ENCODE measurements at places on chromosomes 2 and 18.

- DNase-seq, result no peak
These were observed 88.9 kb downstream of the MYL12B start for GRCh38 chr18:3350566-3351527.

DNA sequence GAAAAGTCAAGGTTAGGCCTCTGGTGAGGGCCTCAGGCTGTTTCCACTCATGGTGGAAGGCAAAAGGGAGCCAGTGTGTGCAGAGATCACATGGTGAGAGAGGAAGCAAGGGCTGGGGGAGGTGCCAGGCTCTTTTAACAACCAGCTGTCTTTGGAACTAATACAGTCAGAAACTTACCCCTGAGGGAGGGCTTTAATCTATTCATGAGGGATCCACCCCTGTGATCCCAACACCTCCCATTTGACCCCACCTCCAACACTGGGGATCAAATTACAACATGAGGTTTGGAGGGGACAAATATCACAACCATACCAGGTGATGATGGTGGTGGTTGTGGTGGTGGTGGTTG, 10.9 kb downstream of the POLI start:
- DNase-seq, result no peak

DNA sequence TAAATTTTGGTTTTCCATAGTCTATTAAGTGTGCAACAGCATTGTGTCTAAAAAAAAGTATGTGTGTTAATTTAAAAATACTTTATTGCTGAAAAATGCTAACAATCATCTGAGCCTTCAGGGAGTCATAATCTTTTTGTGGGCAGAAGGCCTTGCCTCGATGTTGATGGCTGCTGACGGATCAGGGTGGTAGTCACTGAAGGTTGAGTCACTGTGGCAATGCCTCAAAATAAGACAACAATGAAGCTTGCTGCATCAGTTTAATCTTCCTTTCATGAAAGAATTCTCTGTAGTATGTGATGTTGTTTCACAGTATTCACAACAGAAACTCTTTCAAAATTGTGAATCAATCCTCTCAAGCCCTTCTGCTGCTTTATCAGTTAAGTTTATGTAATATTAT, 31.3 kb downstream of the HDHD2 start:
- no peak for DNase-seq

- no peak for DNase-seq
These were observed 4.5 kb downstream of the KIF3C start for GRCh38 chr2:25977768-25978167.

DNA sequence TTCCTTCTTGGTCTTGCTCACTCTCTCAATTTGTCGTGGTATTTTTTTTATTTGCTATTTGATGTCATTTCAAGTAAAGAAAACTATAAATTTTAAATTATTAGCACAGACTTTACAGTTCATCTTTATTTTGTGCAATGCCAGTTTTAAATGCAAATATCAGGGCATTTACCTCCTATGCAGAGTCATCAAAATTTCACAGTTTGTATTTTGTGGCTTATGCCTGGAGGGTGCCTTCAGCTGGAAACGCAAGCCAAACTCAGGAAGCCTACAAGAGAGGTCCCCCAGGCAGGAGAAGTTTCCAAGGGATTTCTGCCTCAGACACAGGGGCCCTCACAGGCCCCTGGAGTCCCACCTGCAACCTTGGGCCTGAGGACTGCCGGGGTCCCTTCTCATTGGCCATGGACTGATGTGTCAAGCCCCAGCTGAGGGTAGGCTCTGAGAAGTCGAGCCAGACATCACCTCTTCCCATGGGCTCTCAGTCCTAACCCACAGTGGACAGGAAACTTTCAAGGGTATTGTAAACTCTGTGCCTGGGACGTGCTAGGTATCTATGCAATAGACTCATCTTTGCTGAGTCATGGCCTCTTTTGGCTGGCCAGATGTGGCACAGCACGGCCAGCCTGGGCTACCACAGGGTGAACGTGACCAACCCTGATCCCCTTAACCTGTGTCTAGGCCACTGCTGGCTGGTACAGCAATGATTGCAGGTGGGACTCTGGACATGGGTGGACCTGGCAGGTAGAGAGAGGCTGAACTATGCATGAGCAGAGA, 236.5 kb downstream of the CELF4 start:
- DNase-seq, result no peak

GRCh38 chr18:23302851-23303527, 150.1 kb upstream of the RIOK3 start:
- no peak for DNase-seq
